ENCODE measurements at places on chromosomes 6 and 20.

DNA sequence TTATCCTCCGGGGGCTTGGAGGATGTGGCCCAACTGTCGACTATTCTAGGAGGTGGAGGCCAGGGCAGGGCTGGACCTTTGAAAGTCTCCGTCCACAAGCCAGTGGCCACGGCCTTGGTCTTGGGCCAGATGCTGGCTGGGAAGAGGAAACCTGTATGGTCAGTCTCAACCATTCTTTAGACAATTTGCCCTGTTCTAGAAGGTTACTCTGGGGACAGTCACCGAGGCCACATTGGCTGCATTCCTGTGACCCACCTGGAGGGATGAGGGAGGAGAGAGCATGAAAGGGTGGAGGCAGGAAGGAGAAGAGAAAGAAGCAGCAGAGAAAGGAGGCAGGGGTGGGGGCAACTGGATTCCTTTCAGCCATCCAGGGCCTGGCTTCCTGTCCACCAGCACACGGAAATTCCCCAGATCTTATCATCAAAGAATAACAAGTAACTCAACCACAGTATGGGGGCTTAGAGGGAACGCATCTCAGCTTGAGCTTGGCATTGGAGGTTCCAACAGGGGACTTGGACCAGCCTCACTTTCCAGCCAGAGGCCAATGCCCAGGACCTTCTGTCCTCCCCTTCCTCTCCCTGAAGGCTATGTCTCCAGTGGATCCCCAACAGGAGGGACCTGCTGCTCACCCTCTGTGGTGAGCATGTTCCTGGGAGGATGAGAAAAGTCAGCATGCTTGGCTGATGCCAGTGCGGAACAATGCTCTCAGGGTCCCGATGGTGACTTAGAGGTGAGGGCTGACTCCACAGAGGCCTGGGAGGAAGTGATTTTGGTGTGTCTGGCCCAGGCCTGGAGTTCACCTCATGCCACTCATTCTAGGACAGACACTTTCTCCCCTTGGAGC lies 30.4 kb downstream of the TGM2 start:
- no peak for DNase-seq

- DNase-seq: peak; percentile 85
These were observed 78.8 kb downstream of the CDS2 start for GRCh38 chr20:5205348-5206210.

GRCh38 chr6:89257781-89258180 lies 40.6 kb upstream of the GABRR1 start:
- no peak for DNase-seq

DNA sequence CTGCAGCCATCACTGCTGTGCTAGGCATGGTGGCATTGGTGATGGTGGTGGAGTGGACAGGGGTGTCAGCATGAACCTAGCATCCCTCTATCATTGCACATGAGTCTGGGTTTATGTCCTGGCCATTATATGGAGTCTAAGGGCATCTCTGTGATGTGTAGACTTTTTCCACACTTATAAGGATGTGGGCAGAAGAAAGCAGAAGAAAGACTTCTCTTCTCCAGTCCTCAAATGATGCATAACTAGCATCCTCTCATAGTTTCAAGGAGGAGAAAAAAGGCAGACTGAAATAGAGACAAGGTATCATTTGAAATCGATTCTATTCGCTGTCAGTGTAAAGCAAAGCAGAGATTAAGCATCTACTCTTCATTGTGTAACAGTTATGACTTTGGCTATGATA lies 140.0 kb upstream of the ATXN1 start:
- DNase-seq: no peak

- no peak for DNase-seq
These were observed 209.5 kb downstream of the MANEA start for GRCh38 chr6:95786802-95787201.

DNA sequence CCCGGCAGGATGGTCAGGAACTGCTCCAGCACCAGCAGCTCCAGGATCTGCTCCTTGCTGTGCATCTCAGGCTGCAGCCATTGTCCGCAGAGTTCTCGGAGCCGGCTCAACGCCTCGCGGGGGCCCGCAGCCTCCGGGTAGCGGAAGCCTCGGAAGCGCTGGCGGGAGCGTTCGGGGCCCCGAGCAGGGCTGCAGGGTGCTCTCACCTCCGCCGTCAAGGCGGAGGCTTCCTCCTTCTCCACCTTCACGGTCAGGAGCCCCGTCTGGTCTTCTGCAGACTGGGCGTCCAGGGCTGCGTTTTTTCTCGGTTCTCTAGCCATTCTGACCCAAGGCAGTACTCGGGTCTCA lies 434 bp downstream of the ZKSCAN4 start:
- DNase-seq: peak; percentile 26

DNA sequence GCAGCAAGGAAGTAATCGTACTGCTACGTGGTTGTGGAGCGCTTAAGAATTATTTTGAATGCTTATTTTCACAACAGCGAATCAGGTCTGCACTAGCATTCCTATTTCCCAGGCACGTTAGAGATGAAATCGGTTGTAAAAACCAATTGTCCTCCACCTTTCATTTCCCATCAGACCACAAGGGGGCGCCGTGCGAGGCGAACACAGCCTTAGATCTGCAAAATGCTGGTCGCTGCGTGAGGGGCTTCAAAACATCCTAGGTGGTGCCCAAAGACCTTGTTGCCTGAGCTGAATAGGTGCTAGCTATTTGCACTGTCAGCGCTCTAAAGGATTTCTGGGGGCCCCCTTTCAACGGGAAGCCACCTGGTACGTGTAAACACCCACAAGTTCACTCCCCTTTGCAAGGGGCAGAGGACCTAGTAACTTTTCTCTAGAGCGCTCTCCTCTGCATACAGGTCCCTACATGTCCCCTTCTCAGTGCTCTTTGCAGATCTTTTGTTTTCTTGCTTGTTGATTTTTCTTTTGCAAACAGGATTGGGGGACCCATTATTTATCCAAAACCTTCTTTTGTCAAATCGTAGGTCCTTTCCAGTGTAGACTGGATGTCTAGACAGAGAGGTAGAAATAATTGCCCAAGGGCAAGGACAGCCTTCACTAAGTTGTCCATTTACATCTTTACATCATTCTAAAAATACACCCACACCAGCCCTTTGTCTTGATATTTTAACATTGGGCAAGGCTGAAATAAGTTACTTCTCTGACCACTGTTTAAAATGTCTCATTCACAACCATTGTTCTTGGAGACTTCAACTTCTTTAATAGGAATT lies 59.8 kb downstream of the NEDD9 start:
- DNase-seq: peak; percentile 56

GRCh38 chr6:169589699-169590257 lies 112.1 kb downstream of the WDR27 start:
- DNase-seq: no peak

- no peak for DNase-seq
These were observed 113.1 kb upstream of the MTHFD1L start for GRCh38 chr6:150752409-150752808.

DNA sequence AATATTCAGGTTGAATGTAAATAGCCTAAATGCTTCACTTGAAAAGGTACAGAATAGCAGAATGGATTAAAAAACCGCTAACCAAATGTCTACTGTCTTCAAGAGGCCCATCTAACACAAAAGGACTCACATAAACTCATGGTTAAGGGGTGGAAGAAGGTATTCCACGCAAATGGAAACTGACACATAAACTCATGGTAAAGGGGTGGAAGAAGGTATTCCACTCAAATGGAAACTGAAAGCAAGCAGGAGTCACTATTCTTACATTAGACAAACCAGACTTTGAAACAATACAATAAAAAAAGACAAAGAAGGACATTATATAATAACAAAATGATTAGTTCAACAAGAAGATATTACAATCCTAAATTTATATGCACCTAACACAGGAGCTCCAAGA lies 38.3 kb upstream of the PKIB start:
- DNase-seq: no peak

- no peak for DNase-seq
These were observed 100.8 kb upstream of the GPR6 start for GRCh38 chr6:109877028-109878004.

DNA sequence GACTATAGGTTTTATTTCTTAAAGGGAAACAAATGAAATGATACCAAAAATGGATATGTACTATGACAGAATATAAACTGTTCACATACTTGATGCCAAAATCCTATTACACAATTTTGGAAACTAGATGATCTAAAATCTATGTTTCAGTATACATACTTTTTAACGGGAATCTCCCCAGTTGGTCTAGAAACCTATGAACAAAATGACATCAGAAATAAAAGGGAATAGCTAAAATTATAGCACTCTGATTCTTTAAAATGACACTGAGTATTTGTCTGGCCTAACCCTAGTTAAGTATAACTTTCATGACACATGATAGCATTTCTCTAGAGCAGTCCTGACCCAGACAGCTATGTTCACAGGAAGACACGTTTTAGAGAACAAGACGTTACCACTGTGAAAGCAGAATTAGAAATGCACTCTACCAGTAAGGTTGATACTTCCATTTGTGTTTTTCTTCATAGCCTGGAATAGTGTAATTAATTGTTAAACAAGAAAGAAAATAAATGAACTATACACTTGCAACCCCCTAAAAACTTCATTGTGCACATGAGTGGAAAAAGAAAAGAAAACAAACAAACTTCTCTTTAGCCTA lies 3.3 kb downstream of the OSER1 start:
- DNase-seq: no peak

GRCh38 chr20:50762435-50763220 lies 31.2 kb downstream of the PARD6B start:
- peak; percentile 46 for DNase-seq

GRCh38 chr6:87341899-87342298 lies 2.7 kb upstream of the C6orf163 start:
- DNase-seq: no peak

DNA sequence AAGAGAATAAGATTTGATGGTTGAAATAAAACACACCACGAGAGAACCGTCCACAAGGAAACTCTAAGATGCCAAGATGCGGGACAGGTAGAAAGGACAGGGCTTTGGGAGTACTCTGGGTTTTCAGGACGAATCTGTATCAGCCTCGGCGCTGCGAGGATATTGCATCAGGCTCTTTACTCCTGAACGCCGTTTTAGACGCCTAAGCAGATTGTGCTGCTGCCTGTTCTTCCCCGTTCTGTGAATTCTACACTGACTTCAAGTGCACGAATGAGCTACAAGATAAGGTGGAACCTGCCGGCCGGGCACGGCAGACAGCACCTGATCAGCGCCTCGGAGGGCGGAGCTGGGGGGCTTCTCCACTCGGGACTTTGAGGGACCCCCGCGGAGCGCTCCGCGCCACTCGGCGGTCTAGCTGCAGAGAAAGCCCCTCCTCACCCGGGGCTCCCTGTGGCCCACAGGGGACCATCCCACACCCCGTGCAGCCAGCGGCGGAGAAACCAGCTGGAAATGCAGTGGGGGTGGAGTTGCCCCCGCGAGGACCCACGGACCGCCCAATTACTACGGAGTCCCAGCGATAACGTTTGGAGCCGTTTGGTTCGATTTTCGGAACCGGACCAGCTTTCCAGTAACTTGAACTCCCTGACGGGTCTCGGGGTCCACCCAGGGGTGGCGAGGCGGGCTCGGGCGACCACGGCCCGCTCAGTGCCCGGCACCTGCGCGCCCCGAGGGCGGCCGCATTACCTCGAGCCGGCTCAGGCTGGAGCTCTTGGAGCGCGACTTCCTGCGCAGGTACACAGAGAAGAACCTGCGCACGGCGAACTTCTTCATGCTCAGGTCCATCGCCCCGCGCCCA lies 646 bp downstream of the RPS6KA2 start:
- no peak for DNase-seq

DNA sequence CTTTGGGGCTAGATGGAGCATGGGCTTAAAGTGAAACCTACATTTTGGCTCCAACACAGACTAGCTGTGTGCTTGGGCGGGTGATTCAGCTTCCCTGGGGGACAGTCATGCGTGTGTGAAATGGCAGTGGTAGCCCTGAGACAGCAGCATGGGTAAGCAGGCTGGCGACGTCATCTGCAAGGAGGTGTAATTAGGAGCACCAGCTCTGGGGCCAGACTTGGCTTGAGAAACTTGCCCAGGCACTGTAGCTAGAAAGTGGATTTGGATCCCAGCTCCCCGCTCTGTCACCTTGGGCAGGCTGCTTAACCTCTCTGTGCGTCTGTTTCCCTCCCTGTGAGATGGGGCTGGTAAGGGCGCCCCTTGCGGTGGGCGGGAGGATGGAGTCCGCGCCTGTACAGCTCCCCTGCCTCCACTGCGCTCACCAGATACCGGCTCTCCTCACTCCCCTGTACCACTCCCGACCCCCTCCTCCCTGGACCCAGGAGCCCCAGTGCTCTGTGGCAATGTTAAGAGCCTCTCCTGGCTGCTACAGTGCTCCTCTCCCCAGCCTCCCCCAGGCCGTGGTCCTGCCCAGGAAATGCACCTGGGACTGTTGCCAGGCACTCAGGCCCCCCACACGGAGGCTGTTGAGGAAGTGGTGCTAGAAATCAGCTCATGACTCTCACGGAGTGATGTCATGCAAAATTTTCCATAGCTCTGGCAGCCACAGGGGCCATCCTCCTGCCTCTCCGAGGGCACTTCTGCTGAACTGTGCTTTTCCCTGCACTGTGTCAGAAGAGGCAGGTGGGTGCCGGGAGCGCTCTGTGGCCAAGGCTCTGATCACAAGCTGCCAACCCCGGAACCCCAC lies 44.6 kb downstream of the SYNJ2 start:
- peak; percentile 83 for DNase-seq

- no peak for DNase-seq
These were observed 189.0 kb downstream of the ANKRD60 start for GRCh38 chr20:58039274-58040092.

- DNase-seq: no peak
These were observed 296.8 kb downstream of the TENT5A start for GRCh38 chr6:81455641-81456040.

DNA sequence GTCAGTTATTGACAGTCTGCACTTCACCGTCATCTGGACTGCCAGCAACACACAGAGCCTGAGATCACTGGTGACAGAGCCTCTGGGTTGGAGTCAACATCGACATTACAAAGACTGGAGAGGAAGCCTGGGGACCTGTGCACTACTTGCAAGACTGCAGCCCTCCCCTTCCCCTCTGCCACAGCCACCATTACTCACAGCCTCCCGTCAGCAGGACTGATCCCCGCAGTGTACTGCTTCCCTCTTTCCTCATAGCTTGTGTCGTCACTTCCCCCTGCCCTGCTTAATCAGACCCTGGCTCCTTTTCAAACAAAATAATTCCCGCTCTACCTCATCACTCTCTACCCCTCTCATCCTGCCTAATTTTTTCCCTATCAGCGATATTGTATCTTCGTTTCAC lies 235.5 kb upstream of the KCNQ5 start:
- no peak for DNase-seq

DNA sequence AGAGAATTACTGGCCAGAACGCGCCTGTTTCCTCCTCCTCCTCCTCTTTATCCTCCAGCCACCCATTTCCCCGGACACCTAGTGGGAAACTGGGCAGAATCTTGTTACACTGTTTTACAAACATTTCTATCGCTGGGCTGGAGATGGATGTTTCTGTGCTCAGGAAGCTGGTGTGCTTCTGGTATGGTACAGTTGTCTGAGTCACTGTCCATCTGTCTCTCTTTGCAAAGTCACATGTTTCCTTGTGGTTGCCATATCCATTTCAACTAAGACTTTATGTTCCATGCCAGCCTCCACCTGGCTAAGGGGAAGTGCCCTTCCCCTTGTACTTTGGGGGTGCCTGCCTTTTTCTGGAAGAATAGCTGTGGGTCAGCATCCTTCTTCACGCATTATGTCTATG lies 52.9 kb upstream of the SLC22A16 start:
- DNase-seq: no peak

All from AG08396 (cell line).